ENCODE measurements at places on chromosomes 16 and 17.
A peak's percentile ranks its signal among the peaks of the same experiment; 100 is the strongest.

- no peak for DNase-seq
Observed at GRCh38 chr17:62750631-62751051, 57.5 kb downstream of the MARCHF10 start.

GRCh38 chr17:57625957-57626356 lies 119.1 kb downstream of the CCDC182 start:
- DNase-seq = no peak

DNA sequence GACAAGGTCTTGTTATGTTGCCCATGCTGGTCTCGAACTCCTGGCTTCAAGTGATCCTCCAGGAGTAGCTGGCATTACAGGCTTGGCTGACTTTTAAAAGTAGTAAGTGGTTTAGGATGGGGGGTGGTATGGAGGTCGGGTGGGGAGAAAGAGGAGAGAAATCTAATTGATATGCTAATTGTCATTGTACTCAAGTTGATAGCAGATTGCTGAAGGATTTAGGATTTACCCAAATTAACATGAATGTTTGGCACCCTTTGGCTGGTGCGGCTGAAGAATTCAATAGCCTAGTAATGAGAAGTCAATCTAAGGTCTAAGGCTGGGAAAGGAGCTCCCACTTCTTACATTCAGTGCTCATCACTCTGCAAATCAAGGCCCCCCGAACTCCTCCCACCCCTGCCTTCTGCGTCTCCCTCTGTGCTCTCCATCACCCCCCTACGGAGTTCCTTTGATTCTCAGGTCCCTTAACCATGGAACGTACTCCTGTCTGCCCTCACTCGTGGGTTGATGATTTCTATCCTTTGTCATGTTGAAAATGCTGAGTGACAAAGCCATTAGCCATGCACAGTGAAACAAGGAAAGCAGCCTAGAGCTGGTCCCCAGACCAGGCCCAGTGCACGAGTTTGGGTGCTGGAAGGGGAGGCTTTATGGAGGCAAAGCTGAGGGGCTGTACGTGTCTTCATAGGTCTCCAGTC lies 17.3 kb downstream of the CDH13 start:
- DNase-seq = no peak

GRCh38 chr17:43517161-43517560 lies 29.0 kb downstream of the ETV4 start:
- DNase-seq = no peak

GRCh38 chr17:67624886-67625656 lies 92.7 kb upstream of the NOL11 start:
- DNase-seq = no peak

DNA sequence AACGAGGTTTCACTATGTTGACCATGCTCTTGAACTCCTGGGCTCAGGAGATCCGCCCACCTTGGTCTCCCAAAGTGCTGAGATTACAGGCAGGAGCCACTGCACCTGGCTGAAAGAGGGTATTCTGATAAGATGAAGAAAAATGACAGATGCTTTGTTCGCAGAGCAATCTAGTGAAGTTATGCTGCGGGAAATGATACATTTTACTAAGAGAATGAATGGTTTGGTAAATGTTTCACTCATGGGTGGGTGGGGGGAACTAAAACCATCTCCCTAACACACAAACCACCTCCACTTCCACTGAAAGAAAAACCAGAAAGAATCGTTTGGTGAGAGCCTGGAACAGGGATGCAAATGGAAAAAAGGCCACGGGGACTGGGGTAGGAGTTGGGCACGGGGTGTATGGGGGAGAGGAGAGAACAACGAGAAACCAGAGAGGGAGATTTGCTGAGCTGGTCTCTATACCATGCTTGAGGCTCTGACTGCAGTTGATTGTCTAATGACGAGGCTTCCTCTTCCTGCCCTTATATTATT lies 19.0 kb upstream of the XYLT2 start:
- no peak for DNase-seq

GRCh38 chr16:75506574-75506973 lies 11.3 kb upstream of the CHST6 start:
- DNase-seq = no peak

DNA sequence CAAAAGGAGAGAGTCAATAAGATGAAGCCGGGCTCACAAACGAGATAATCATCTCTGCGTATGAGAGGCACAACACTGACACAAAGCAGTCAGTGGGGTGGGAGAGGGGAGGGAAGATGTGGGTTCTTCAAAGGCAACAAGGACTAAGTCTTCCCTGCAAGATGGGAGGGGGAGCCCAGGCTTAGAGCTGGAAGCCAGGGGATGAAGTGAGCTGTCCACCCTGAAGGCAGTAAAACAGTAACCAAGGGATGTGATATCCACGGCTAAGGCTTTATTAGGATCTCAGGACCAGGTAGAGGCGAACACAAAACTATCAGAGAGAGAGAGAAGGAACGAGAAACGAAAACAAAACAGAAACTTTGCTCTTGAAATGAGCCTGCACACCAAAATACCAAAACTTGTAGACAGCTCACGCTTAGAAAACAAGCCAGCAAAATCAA lies 115.9 kb downstream of the DYNLRB2 start:
- peak; percentile 39 for DNase-seq

DNA sequence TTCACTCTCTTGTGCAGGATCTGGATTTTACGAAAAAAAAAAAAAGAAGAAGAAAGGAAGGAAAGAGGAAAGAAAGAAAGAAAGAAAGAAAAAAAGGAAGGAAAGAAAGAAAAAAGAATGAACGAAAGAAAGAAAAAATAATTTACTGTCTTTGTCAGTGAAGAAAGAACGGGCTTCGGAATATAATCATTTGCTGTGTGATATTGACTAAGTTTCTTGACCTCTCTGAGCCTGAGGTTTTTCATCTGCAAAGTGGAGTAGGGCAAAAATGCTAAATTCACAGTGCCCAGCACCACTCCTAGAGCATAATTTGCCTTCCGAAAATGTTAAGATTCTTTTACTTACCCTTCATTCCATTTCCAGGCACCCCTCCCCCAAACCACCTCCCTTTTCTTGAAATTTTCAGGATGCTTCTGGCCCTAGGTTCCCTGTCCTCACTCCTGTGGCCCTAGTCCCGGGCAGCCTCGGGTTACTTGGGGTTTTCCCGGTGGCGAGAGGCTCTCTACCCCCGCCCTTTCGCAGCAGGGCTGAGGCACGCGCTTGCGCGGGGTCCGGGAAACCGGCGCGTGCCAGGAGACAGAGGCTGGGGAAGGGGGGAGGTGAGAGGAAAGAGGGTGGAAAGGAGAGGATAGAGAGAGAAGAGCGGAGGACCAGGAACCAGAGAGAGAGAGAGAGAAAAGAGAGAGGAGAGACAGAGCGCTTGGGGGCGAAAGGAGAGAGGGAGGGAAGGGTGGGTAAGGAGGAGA lies at the start of gene CNTNAP1:
CNTNAP1 (plus strand) TSS at position 556 of the 746 bp plus-strand sequence. CDS start 299 bp downstream, outside the sequence.
- DNase-seq = no peak

Measured in GM12891 (cell line).